Mesenchymal stem cell (in vitro differentiated cells and primary cell): ENCODE measurements at places on chromosomes 3 and 15.

- no peak overlapping the region for H3K27ac ChIP-seq
- H3K27me3 ChIP-seq: no peaks in the 10 kb centered on the region
- no peaks in the 10 kb centered on the region for H3K36me3 ChIP-seq
Measured at GRCh38 chr3:82030916-82031315, 269.5 kb upstream of the GBE1 start.

DNA sequence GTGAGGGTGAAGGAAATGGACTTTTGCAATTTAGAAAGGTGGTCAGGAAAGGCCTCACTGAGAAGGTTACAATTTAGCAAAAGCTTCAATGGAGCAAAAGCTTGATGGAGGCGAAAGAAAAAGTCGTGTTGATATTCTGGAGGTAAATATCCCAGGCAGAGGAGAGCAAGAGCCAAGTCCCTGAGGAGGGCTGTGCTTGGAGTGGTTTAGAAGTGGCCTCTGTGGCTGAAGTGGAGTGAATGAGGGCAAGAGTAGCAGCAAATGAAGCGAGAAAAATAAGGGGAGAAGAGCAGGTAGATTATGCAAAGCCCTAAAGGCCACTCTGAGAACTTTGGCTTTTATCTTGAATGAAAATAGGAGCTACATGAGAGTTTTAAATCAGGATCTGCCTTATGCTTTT, 54.1 kb downstream of the GUCA1C start:
- no peak overlapping the region for H3K27ac ChIP-seq
- H3K36me3 ChIP-seq: no peaks in the 10 kb centered on the region
- H3K27me3 ChIP-seq: no peaks in the 10 kb centered on the region

GRCh38 chr3:107323723-107324122, 53.5 kb upstream of the CCDC54 start:
- no peaks in the 10 kb centered on the region for H3K36me3 ChIP-seq
- no peak overlapping the region for H3K27ac ChIP-seq
- no peak overlapping the region for H3K4me3 ChIP-seq
- no peaks in the 10 kb centered on the region for H3K27me3 ChIP-seq
- DNase-seq: no peak
- H3K4me1 ChIP-seq: no peaks in the 10 kb centered on the region

GRCh38 chr15:99321468-99321867, 70.2 kb downstream of the LRRC28 start:
- H3K4me1 ChIP-seq: peaks cover 4% of the 10 kb centered on the region
- H3K4me3 ChIP-seq: no peak overlapping the region
- DNase-seq: no peak
- no peak overlapping the region for H3K27ac ChIP-seq
- no peaks in the 10 kb centered on the region for H3K36me3 ChIP-seq

DNA sequence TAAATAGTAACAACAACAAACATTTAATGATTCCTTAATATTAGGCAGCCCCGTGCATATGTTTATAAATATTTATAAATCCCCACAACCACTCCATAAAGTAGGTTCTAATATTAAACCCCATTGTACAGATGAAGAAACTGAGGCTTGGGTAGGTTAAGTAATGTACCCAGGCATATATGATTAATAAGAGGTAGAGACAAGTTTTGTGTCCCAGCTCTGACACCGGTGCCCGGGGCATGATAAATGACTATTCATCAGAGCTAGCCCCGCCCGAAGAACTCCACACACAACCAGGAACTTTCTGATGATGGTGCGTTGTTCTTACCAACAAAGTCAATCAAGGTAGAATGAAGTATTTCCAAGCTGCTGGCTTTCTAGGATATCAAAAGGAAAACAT, 19.4 kb downstream of the CDCP1 start:
- peaks cover 25% of the 10 kb centered on the region for H3K4me1 ChIP-seq
- no peak for DNase-seq
- no peaks in the 10 kb centered on the region for H3K27me3 ChIP-seq
- H3K36me3 ChIP-seq: peaks cover 5% of the 10 kb centered on the region
- H3K27ac ChIP-seq: no peak overlapping the region

- H3K4me1 ChIP-seq: no peaks in the 10 kb centered on the region
- no peaks in the 10 kb centered on the region for H3K27me3 ChIP-seq
- no peak for DNase-seq
- no peak overlapping the region for H3K27ac ChIP-seq
- H3K36me3 ChIP-seq: no peaks in the 10 kb centered on the region
Measured at GRCh38 chr3:16844222-16844621, 40.5 kb upstream of the PLCL2 start.

DNA sequence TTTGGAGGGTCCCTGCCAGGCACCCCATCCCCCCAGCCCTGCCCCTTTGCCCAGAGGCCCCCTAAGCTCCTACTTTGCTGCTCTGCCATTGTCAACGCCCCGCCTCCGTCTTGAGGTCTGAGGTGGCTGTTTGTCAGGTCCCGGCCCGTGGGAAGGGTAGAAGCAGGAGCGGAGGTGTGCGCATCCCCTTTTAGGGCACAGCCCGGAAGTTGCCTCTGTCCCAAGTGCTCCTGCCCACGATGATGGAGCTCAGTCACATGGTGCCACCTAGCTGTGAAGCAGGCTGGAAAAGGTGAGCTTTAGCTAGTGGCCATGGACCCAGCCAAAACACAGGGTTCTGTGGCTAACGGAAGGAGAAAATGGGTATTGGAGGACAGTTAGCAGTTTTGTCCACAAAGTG, 28.5 kb upstream of the LCTL start:
- no peaks in the 10 kb centered on the region for H3K36me3 ChIP-seq
- H3K4me1 ChIP-seq: peaks cover 2% of the 10 kb centered on the region
- DNase-seq: no peak
- H3K27ac ChIP-seq: no peak overlapping the region

GRCh38 chr15:63517628-63518027, 13.2 kb downstream of the USP3 start:
- no peaks in the 10 kb centered on the region for H3K36me3 ChIP-seq
- no peaks in the 10 kb centered on the region for H3K27me3 ChIP-seq
- peaks cover 5% of the 10 kb centered on the region for H3K4me1 ChIP-seq
- peak overlapping the region; percentile 17 for H3K27ac ChIP-seq
- no peak for DNase-seq
- H3K4me3 ChIP-seq: no peak overlapping the region

GRCh38 chr15:96316953-96317629, 13.4 kb upstream of the NR2F2 start:
- H3K27me3 ChIP-seq: no peaks in the 10 kb centered on the region
- H3K4me3 ChIP-seq: no peak overlapping the region
- DNase-seq: no peak
- peaks cover 7% of the 10 kb centered on the region for H3K4me1 ChIP-seq
- no peaks in the 10 kb centered on the region for H3K36me3 ChIP-seq
